ENCODE measurements at places on chromosomes 6 and 20. TPM values are rescaled to one million over a fixed set of nuclear protein-coding genes. Genes with fewer than 3 reads are reported as not detected.

GRCh38 chr6:126167726-126168125 is 172.2 kb upstream of the CENPW start:
- no peak for DNase-seq

MLN gene
- total RNA-seq, result not detected

- DNase-seq, result no peak
Measured at GRCh38 chr6:33997265-33997664, 148.6 kb downstream of the GRM4 start.

DNA sequence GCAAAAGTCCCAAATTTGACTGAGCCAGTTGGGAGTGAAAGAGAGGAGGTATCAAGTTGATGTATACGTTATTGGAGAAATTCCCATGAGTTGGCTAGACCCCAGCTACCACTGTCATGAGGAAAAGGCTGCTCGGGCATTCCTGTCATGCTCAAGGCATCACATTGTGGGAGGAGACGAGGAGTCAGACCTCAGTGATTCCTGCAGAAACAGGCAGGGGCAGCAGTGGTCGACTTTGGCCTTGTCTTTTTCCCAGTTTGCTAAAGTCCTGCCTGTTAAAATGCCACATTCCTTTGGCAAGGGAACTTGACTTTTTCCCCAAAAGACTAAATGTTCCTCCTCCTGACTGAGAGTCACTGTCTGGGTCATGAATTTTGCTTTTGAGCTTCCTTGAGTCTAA is 295.5 kb upstream of the HS3ST5 start:
- DNase-seq, result no peak

GRCh38 chr6:100463630-100464161 is 1.0 kb downstream of the SIM1 start:
- no peak for DNase-seq

DNA sequence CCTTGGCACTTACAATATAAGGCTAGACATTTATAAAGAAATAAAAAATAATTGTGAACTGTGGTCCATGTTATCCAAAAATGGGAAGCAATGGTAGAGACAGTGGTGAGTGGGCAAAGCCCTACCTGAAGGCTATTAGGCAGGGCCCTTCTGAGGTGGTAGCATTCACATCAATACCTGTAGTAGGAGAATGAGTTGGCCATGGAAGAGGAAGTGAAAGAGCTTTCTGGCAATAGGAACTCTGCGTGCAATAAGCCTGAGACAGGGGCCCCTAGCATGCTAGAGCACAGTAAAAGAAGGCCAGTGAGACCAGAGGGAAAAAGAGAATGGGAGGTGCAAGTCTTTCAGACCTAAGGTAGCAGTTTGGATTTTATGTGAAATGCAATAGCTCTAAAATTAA is 754.5 kb downstream of the PTPRT start:
- no peak for DNase-seq

- no peak for DNase-seq
Measured at GRCh38 chr6:105036351-105036750, 79.4 kb downstream of the LIN28B start.

GSTA2 gene
- not detected for total RNA-seq

DNA sequence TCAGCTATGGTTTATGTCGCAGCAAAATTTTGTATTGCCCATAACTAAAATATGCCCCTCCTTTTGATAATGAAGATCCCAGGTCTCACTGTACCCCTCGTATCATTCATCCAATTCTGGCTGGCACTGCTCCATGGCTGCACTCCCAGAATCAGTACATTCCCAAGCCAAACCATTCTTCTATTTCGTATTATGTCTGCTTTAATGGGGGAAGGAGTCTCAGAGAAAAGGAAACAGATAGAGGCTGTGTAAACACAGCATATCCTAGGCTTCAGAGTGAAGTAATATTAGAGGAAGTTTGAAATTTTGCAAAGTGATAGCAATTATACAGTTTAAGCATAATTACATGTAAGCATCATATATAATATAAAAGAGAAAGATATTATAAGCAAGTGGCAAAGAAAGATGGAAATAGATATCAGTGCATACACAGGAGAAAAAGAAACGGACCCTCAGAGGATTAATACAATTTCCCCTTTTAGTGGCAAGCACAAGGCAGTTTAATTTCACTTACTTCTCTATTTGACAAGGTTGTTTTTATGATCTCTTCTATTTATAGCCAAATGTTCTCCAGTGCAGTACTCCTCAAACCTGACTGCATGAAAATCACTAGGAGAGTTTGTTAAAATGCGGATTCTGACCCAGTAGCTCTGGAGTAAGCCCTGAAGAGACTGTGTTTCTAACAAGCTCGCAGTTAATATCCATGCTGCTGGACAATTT is 56.5 kb upstream of the TENT5A start:
- no peak for DNase-seq

DNA sequence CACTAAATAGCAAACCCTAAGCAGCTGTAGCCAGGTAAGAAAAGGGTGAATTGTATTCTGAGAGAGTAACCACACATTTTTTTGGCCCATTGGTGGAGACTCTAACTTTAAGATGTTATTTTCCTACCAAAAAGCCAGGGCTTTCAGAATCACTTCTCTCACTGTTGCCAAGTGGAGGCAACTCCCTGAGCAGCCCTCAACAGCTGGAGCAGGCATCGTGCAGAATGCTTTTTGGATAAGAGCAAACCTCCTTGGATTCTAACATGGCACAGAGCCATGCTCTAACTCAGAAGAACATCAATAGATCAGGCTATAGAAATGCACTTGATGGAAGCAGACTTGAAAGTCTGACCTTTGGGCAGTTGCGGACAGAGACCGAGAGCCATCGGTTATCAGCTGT is 722.2 kb upstream of the CHD6 start:
- DNase-seq, result no peak

GRCh38 chr6:151098166-151098565 is 141.6 kb upstream of the AKAP12 start:
- no peak for DNase-seq

DNA sequence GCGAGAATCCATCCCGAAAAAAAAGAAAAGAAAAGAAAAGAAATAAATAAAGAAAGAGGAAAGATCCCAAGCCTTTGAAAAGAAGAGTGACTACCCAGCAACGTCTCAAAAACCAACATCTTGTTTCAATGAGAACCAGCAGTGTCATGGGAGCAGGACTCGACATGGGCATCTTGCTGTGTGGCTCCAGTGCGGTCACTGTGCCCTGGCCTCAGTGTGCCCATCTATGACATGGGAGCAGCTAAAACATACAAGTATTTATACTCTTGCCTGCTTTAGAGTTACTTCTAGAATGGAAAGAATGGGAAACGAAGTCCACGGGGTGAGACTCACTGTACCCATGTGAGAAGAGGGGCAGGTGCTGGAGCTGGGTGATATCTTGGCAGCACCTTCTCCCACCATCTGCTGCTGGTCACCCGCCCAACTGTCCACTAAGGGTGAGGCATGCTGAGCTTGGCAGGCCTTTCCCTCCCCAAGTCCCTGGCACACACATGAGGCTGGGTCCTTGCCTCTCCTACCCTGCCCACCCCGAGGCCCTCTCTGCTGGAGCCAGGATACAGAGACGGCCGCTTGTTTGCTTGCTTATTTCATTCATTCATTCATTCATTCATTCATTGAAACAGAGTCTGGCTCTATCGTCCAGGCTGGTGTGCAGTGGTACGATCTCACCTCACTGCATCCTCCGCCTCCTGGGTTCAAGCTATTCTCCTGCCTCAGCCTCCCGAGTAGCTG is 77.7 kb downstream of the RIPOR3 start:
- no peak for DNase-seq

PBOV1 gene
- total RNA-seq, result not detected

TLDC2 gene
- total RNA-seq, result not detected

DNA sequence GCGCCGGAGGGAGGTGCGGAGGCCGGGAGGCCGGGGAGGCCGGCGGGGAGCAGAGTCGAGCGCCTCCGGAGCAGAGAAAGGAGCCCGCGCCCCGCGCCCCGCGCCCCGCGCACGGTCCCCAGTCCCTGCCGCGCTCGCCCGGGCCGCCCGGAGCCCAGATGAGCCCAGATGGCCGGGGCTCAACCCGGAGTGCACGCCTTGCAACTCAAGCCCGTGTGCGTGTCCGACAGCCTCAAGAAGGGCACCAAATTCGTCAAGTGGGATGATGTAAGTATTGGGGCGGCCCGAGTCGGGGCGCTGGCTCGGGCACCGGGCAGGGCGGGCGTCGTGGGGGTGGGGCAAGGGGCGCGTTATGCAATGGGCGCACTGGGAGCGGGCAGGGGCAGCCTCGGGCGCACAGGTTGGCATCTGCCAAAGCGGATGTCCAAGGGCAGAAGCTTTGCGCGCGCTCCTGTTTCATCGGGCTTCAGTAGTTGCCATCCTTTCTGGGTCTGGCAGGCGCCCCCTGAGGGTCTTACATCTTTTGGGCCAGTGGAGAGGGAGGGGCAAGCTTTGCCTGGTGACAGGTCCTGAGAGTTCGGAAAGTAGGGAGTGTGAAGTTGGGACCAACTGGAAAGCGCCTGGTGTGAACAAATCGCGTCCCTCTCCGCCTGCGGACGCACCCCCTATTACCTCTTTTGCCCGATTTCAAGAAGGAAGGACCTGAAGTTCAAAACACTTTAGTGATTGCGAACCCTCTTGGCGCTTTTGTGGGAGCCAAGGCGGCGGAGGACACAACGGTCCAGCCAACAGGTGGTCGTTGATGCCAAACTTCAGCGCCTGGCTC is 631 bp downstream of the PLCB1 start:
- DNase-seq, result peak; percentile 83

DNA sequence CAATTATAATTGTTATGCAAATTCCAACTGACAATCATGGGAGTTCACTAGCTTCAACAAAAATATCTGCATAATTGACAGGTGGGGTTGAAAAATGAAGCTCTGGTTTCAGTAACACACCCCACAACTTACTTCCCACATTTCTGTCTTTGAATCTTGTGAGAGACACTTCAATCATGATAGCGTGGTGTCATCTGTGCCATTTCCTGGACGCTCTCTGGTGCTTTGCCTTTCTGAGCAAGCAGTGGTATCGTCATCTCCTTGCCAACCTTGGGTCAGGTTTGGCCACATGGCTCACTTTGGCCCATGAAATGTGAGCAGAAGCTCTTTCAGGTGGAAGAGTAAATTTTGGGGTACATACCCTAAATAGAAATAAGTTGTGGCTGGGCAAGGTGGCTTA is 10.2 kb downstream of the BMP7 start:
- no peak for DNase-seq

DNA sequence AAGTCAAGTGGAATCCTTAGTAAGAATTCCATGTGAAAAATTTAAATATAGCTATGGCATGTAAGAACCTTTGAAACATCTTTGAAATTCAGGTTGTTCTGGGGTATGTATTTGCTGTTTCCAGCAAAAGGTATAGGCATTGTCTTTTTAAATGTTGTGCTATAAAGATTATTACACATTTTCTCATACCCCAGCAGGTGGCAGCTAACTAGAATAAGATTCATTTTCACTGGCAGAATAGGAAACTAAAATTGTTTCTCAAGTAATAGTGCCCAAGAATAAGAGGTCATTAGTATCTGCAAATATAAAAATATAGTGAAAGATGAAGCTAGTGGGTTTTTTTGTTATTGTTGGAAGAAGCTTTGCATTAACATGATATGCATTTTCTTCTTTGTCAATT is 1.8 kb downstream of the GRIK2 start:
- DNase-seq, result no peak

MAS1 gene
- total RNA-seq, result not detected

DNA sequence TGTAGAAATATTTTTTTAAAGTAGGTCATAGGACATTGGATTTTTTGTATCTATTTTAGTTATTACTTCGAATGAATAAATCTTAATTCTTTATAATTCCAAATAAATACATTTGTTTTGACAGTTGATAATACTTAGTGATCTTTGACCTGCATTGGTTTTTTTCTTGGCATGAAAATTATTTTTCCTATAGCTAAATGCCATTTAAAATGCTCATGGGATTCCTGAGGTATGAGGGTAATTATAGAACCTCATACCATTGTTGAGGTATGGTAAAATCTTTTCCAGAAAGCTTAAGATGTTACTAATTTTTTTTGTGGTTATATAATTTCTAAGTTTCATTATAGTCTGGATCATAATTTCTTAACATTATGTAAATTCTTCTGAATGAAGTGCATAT is 8.3 kb downstream of the PM20D2 start:
- no peak for DNase-seq

- DNase-seq, result peak; percentile 84
Measured at GRCh38 chr6:35370124-35370741, 27.9 kb downstream of the PPARD start.

- no peak for DNase-seq
Measured at GRCh38 chr6:568954-569523, 87.9 kb downstream of the HUS1B start.

DNA sequence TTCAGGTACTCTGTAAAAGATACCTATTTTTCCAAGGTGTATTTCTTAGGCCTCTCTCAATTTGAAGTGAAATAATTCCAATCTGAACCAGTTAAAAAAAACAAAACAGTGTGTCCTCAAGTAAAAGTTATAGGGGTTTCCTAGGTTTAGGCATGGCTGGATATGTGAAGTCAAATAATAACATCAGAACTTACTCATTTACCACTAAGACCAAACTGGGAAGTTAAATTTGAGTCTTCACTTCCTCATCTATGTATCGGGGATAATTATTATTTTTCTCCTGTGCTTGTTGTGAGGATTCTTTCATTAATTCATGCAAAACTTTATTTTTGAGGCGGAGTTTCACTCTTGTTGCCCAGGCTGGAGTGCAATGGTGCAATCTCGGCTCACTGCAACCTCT is 86.2 kb upstream of the PTPRK start:
- DNase-seq, result no peak

NDUFAF5 gene
- total RNA-seq, result 21.7 TPM

GRCh38 chr6:41013466-41014153 is 25.4 kb downstream of the UNC5CL start:
- no peak for DNase-seq

LRRN4 gene
- 0.16 TPM for total RNA-seq

BANF2 gene
- total RNA-seq, result not detected

- no peak for DNase-seq
Measured at GRCh38 chr6:8589941-8590729, 154.8 kb upstream of the SLC35B3 start.

DNA sequence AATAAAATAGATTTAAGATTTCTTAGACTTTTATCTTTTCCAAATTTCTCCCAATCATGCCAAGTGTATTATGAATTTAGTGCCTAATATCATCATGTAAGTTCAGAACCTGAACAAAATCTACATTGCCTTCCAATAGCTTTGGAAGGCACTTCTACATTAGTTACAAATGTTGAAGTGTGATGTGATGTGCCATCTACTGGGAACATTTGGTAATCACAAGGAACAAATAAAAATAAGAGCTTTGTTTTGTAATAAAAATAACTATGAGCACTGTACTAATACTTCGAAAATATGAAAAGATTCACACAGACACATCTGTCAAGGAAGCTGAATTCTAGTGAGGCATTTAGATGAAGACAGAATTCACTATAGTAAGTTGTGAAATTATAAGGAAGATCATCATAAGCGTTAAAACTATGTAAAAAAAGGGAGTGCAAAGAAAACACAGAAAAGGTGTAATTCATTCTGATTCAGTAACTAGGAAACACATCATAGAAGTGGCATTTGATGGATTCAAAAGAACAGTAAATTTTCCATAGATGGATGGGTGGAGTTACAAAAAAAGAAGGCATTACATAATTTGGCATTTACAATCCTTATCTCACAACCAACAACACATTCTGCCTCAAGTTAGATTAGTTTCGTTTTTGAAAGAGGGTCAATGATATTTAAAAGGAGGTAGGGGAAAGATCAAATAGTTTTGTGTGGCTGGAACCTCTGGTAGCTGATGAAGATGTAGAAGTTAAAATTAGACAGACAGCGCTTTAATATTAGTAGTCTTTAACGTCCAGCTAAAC is 161.0 kb downstream of the ASCC3 start:
- no peak for DNase-seq

Measured in sigmoid colon (tissue), 7 donors.